ENCODE measurements at places on chromosomes 16 and 17.

GRCh38 chr17:59001158-59001814 is 105.4 kb downstream of the TRIM37 start:
- peak; percentile 31 for DNase-seq

DNA sequence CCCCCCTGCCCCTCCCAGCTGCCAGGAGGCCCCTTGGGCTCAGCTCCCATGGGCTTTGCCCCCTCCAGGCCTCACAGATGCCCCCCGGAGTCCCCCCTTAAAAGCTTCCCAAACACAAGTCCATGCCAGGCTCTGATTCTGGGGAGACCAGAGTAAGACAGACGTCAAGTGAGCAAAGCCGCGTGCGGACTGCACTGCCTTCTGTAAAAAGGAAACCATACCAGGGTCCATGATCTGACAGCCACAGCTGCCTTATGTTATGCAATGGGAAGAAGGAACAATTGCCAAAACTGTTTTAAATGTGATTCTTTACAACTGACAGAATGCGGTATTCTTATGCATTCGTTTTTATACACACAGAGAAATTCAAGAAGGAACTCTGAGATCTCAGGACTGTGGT is 17.9 kb upstream of the HEXD start:
- DNase-seq: no peak

DNA sequence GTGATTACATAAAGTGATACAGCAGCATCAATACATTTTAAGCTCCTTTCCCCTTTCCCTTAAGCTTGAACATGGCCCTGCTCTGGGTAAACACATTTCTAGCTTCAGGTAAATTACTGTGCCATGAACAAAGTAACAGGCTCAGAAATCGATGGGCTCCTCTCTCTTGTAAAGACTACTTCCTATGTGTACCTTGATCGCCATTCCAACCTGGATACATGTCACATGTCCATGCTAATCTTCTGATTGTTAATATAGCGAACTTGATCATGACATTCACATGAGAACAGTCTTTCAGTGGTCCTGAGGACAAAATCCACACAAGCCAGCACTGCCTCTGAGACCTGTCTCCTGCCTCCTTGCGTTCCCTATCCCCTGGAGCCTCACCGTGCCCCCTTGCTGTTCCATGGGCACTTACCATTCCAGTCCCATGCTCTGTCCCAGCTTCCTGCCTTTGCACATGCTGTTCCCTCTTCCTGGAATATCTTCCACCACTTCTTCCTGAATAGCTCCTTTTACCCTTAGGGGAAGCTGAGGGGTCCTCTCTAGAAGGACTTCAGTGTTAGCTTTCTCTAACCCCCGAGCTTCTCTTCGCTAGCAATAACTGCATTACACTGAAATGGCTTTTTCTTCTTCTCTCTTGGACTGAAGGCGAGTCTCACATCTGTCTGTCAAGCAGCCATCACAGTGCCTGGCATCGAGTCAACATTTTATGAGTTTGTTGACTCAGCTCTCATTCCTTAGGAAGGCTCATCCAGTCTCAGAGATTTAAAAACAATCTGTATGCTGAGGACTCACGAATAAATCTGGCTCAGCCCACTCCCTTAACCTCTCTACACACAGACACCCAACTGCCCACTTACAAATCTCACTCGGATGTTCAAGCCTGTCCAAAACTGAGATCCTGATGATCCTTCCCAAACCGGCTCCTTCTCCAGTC is 93.3 kb downstream of the ASIC2 start:
- DNase-seq: no peak

- peak; percentile 55 for DNase-seq
Observed at GRCh38 chr16:88784074-88784855, 755 bp downstream of the PIEZO1 start.

GRCh38 chr17:50062293-50063243 is 6.7 kb downstream of the ITGA3 start:
- no peak for DNase-seq

- DNase-seq: no peak
Observed at GRCh38 chr16:50600582-50601283, 52.5 kb downstream of the NKD1 start.

DNA sequence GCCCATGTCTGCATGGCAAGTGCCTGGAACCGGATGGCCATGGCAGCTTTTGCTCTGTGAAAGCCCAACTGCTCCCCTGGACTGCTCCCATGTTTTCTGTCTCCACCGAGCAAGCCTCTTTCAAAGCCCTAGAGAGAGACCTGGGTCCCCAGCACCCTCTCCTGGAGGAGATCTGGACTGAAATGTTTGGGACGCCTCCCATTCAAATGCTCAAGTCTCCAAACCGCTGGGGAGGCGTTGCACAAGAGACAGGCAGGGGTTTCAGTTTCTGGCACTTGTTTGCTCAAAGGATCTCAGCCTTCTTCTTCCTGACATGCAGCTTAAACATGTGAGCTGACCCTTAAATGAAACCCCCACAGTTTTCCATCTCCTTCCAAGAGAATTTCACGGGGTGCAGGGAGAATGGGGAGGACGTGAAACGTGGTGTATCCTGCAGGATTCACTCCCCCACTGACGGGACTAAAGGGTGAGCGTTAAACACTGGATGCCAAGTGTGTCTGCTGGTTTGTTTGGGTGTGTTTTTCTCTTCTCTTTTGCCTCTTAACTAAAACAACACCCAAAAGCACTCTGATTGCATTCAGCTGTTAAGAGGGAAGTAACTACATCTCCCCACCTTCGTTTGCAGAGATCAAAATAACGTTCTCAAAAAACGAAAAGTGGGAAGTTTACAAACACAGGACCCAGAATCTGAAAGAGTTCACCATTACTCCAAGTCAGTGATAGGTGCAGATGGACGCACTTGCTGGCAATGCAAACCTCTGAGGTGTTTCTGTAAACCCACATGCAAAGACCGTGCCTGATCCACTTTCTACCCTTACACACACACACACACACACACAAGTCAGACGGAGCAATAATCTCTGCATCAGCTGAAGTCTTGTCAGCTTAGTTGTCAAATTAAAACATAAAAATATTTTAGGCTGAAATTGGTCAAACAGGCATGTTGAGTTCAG is 256.9 kb downstream of the C16orf95 start:
- DNase-seq: no peak

GRCh38 chr17:64247836-64248235 is 15.2 kb downstream of the TEX2 start:
- no peak for DNase-seq

- DNase-seq: no peak
Observed at GRCh38 chr16:71354156-71354555, 4.4 kb upstream of the CALB2 start.

- DNase-seq: no peak
Observed at GRCh38 chr16:87855852-87856715, 13.2 kb downstream of the SLC7A5 start.

GRCh38 chr17:56231693-56232092 is 78.4 kb downstream of the ANKFN1 start:
- no peak for DNase-seq

DNA sequence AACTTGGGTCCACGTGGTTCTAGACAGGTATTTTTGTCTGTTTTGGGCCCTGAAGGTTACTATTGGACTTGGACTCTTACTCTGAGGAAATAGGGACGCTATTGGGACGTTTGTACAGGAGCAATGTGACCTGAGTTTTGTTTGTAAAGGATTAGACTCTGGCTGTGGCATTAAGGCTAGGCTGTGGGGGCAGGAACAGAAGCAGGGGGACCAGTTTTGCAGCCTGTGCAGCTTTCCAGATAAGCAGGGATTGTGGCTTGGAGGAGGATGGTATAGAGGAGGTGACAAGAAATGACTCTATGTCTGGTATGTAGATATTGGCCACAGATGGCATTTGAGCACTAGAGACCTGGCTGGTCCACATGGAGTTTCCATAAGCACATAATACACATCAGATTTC is 12.8 kb downstream of the NOD2 start:
- no peak for DNase-seq

DNA sequence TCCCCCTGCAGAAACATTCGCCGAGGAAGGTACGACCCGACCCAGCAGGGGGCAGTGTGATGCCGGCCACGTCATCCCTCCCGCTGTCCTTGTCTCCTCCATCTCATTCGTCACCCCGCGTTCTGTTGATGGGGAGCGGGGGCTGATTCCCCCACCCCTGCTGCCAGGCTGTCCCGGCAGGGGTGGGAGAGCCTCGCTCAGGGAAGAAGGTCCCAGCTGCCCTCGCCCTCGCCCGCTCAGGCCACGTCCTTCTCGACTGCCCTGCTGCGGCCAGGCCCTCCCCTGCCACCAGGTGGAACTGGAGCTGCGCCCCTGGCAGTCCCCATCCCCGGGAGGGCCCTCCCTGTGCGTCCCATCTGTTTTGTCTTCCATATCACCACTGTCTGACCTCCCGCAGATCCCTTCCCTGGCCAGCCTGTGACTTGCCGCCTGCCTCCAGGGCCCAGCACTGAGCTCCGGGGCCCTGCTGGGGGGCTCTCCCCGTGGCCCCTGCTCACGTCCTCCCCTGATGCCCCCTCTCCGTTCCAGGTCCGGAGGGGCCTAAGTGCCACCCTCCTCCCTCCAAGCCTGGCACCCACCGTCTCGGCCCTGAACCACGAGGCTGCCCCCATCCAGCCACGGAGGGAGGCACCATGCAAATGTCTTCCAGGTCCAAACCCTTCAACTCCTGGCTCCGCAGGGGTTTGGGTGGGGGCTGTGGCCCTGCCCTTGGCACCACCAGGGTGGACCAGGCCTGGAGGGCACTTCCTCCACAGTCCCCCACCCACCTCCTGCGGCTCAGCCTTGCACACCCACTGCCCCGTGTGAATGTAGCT is 20.6 kb downstream of the ADAM11 start:
- peak; percentile 66 for DNase-seq

DNA sequence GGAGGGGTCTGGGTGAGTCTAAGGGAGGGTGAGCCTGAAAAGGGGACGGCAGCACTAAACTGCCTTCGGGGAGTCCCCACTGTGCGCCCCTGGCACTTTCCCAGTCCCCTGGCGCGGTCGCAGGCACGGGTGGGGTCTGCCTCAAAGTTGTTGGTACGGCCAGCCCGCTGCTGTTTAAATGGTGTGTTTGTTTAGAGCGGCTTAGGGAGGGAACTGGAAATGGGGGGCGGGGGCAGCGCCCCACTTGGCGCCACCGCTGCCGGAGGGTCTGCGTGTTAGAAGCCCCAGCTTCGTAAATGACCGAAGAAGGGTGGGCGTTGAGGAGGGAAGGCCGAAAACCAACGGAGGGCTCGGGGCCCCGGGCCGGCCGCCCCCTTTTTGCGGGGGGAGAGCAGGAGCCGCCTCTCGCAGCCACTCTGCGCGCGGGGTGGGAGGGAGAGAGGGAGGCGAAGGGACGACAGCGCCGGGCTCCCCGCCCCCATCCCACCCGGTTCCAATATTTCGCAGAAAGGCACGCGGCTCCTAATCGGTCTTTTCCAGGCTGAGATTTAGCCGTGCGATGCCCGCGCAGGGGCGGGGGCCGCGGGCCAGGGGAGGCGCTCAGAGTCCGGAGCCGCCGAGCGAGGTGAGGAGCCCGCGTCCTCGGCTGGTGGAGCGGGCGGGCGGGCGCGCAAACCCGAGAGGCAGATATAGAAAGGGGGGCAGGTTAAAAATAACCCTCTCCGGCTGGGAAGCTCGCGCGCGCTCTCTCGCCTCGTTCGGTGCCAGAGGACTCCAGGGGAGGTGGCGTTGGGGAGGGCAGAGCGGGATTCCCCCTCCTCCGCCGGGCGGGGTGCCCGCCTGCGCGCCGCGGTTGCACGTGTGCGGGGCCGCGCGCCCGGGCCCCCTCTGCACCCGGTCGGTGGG is 54.9 kb downstream of the SREBF1 start:
- DNase-seq: no peak

- DNase-seq: no peak
Observed at GRCh38 chr16:79206889-79207288, 393.6 kb downstream of the MAF start.

DNA sequence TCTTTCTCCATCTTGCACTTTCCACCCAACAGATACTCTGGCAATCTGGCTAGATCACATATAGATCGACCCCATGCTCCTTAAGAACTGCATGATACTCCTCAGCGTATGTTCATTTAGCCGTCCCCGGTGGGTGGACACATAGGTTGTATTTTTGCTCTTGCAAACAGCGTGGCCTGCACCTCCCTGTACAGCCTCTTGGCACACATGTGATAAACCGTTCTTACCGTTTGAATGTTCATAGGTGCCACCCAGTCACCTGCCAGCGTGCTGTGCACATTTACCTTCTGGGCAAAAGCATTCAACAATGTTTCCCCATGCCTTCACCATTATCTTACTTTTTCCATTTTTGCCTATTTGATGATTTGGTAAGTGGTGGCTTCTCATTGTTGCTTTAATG is 6.2 kb downstream of the TNP2 start:
- DNase-seq: no peak

DNA sequence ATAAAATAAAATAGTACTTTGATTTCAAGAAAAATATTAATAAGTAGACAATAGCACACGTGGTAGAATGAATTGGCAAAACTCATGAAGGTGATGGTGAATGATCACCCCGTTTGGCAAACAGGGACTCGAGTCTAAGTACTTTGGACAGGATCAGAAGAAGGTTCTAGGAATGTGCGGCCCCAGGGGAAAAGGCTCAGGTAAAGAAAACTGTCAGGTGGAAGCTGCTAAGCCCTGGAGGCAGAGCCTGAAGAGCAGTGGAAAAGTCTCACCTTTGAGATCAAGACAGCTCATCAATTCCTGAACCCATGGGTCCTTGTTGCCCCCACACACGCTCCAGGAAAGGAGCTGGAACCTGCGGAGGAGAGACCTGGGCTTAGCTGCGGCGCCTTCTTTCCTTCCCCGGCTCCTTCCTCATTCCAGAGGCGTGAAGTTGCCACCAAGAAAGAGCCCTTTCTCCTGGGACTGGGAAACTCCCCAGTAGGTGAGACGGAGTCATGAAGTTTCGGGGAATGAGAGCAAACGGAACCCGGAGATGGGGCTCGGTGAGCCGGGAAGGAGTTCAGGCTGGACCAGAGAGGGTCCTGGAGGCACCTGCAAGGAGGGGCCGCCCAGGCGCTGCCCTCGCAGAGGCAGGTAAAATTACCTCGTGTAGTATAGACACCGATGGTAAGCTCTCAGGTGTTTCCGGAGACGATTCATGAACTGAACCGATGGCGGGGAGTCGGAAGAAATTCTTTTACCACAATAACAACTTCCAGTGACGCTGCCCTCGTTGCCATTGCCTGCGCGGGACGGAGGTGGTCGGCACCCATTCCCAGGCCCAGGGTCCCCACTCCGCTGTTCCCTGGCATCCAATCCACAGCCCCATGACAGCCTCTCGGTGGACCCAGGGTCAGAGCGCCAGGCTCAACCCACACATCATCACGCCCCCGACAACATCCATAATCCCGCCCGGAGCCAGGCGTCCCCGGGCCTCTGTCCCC is 1.2 kb upstream of the ZMYND15 start:
- DNase-seq: no peak

DNA sequence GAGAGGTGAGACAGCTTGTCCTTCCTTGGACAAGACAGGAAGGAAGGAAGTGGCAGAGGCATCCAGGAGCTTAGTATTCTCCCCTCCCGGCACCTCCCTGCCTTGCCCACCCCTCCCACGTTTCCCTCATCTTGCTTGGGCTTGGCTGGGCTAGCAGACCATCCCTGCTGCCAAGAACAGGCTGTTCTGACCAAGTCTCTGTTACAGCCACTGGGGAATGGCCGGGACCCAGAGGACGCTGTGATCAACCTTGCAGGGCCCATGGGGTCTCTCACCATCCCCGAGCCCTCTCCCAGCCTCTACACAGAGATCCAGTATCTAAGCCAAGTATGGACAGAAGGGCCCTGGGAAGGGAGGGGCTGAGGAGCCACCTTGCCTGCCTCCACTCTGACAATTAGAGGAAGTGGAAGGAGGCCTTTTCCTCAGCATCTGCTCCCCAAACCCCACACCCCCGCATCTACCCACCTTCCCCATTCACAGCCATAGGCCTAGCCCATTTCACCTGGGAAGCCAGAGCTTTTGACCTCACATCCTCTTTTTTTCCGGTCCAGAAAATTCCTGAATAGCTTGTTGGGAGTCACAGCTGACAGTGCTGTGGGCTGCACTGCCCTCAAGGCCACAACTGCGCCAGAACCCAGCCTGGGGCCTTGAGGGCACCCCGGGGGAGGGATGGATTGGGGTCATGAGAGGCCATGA is 14.1 kb downstream of the CD300LG start:
- DNase-seq: no peak

Data from amniotic stem cell (primary cell).